Left ventricle myocardium inferior (tissue), 1 donor: ENCODE measurements at places on chromosomes 2 and 18.

DNA sequence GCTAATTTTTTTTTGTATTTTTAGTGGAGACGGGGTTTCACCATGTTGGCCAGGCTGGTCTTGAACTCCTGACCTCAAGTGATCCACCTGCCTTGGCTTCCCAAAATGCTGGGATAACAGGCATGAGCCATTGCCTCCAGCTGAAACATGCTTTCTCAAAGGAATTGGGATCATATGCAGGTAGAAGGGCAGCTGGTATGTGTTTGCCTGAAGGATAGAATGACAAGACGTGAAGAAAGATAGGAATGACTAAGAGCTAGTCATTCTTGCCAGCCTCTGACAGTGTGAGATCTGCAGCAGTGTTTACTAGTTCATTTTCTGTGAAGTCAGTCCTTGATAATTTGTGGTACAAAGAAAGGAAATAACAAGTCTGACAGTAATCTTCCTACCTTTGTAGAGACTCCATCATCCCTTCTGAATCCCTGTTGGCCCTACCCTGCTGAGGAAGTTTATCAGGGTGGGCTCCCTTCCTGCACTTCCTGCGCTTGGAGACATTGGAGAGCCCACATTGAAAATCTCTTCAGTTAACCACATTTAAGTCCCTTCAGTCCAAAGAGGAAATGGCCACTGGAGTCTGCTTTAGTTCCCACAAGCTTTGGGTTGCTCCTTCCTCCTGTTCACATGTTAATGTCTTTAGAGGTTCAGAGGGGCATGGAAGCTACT lies 14.7 kb downstream of the CFLAR start:
- no peak for DNase-seq

- DNase-seq: no peak
Observed at GRCh38 chr2:28726177-28726576, 25.5 kb upstream of the PPP1CB start.

- no peak for DNase-seq
Observed at GRCh38 chr2:69694894-69695849, 46.8 kb upstream of the ANXA4 start.

DNA sequence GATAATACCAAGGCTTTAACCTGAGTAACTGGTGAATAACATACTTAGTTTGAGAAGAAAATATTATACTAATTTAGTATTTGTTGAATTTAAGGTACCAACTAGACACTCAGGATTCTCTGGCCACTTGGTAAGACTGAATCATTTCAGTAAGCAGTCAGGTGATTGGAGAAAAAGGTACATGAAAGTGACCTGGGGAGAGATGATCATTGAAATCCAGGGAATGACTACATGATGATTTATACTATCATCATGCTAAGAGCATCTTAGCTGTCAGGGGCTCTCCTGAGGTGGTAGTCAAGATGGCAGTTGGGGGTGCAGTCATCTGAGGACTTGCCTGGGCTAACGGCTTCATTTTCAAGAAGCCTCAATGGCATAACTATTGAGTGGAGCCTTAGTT lies 571.2 kb upstream of the ACVR2A start:
- DNase-seq: no peak

DNA sequence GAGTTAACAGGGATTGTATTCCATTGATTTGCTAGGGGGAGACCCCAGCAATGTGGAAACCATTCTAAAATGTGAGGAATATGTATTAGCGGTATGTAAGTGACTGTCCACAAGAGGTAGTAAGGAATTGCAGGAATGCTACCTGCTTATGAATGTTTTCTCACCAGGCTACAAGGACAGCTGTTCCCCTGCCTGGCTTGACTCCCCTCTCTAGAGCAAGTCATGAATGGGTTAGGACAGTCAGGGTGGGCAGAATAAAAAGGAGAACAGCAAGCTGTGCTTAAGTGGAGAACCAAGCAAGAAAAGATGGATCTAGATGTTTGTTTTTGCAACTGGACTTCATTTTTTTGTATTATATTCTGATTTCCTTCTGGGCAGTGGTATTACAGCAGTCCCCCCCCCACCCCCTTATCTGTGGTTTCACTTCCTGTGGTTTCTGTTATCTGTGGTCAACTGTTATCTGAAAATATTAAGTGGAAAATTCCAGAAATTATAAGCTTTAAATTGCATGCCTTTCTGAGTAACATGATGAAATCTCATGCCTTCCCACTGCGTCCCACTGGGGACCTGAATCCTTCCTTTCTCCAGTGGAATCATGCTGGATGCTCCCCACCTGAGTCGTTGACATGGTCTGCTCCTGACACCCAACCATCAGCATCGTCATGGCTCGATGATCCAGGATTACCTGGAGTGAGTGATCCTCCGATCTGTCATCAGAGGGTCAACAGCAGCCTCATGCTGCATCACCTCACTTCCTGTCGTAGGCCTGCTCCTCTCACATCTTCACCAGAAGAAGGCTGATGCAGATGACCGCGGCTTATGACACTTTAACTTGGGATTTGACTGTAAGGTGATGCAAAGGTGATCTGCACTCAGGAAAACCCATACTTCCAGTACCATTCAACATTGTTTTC lies 52.2 kb downstream of the VAPA start:
- DNase-seq: no peak

GRCh38 chr2:241065355-241065803 lies 36.7 kb downstream of the MTERF4 start:
- no peak for DNase-seq

DNA sequence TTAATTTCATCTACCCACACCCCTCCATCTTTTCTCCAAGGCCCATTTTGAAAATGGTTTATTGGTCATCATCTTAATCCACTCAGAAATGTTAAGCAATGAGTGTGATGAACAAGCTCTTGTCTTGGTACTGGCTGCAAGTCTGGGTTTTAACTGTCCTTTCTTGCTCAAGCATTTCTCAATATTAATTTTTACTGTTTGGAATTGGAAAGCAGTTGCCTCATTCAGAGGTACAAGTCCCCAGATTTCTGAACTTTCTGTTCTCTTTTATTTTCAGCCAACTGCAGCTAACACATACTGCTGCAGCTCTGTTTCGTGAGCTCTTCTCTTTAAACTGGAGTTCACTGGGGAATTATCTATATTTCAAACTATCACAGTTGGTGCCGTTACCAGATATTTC lies 99.4 kb upstream of the TEX51 start:
- no peak for DNase-seq

GRCh38 chr18:22828171-22828570 lies 105.0 kb upstream of the RBBP8 start:
- DNase-seq: no peak

- DNase-seq: no peak
Observed at GRCh38 chr2:149658553-149658952, 71.0 kb upstream of the MMADHC start.

DNA sequence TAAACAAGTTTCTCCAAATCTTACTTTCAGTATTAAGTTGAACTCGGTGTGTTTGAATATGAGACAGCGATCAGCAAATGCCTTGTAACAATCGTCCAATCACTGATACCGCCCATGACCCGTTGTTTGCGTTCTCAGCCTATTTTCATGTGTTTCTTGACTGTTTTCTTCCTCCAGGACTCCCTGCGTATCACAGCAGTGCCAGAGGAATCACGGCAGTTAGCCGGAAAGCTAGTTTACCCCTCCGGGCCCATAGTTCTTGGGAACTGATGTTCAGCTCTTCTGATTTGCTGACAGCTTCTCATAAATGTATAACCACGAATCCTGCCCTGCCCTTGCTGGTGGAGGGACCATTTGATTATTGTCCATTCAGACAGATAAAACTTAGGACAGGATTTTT lies 42.2 kb upstream of the TPO start:
- DNase-seq: no peak

DNA sequence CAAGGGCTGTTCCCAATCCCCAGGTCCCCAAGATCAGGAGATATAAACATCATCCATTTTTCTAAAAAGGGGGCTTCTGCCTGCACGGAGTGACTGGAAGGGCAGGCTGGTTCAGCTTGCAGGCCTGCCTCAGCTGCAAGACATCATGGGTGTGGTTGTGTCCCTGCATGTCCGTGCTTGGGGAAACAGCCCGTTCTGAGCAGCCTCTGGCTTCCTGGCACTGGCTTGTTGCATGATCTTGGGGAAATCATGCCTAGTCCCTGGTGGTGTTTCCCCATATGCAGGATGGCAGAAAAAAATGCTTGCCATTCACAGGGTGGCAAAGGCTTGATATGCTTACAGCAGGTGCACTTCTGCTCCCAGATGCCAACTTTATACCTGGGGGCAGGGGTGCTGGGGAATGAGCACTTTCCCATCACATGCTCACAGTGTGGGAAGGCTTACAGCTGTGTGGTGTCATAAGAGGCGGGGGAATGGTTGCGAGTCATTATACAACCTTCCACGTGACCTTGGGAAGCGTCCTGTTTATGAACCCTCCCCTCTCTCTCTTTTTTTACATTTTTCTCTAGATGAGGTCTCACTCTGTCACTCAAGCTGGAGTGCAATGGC lies 7.2 kb downstream of the PCARE start:
- no peak for DNase-seq

- no peak for DNase-seq
Observed at GRCh38 chr2:64262071-64262470, 117.9 kb upstream of the PELI1 start.

DNA sequence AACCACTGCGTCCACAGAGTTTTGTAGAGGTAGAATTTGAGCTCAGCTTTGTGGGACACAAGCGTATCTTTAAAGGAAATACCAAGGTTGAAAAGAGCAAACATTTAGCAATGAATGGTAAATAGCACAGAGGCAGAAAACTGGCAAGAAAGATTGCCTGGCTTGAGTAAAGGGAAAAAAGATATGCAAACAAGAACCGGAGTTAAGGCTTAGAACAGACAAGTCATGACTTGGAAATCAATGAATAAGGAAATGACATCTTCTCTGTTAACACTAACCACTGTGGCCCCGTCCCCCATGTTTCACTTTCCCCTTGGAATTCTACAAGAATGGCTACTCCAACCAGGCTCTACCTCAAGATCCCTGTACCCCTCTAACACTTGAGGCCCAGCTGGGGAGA lies 3.8 kb downstream of the STAM2 start:
- DNase-seq: no peak

GRCh38 chr2:150165442-150165841 lies 322.0 kb downstream of the RND3 start:
- DNase-seq: no peak

- no peak for DNase-seq
Observed at GRCh38 chr2:30626397-30626796, 179.4 kb downstream of the LCLAT1 start.

DNA sequence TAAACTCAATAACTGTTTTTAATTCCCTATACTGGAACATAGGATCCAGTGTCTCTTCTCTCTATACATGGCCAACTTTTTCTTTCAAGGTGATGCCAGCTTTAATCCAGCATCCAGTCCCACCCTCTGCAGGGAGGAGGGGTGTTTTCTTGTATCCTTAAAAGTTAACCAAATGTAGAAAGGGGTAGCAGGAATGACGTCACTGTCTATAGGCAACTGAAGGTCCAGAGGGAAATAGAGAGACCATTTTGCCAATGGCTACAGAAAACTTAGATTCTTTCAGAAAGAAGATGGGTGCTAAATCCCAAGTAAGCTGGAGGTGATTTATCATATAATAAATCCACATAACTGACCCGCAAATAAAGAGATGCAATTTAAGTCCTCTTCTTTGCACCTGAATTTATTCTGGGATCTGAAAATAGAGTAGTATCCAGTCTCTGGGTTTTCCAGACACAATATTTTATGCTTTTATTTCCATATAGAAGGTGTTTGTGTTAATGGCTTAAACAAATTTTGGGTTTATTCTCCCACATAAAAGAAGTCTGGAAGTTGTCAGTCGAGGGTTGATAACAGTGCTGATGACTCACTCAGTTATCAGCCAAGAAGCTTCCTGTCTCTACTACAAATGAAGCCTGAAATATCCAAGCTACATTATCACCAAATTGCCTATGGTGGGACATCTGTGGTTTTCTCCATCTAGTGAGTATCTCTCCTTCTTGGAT lies 5.7 kb upstream of the DNER start:
- no peak for DNase-seq

DNA sequence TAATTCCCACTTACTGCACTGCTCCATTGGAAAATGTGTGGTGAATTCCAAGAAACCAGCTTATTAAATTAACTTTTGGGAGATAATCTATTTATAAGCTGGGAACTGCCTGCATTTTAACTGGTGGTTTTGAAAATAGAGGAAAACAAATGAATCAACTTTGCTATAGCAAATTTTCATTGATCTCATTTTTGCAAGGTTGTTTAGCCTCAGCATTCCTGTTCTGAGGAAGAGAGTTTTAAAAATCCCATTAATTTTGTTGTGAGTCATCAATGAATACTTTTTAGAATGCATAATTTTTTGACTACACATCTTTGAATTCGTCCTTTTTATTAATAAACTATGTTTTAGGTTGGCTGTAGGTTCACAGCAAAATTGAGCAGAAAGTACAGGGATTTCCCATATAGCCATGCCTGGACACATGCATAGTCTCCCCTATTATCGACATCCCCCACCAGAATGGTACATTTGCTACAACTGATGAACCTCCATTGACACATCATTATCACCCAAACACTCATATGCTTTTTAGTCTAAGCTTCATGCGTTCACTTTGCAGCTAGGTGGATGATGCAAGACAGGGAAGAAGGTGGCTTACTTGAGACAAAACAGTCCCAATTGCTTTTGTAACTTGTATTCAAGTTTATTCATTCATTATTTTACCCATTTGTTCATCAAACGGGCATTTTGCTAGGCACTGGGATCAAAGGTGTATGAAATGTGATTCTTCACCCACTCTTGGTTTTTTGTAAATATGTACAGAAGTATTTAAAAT lies 106.9 kb downstream of the ZNF521 start:
- no peak for DNase-seq

DNA sequence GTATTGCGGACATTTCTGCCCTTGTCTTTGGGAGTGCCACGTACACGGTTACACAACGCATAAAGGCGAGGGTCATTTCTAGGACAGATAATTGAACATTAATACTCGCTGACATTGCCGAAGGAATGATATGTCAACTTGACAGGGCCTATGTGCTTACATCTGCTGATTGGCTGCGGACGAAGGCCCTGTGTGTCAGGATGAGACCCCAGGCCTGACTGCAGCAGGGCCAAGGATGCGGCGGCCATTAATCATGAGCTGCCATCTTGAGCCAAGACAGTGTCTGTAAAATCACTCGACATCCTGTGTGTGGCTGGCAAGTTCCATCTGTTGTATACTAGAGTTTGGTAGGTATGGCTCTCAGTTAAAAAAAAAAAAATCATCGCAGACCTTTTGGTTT lies 96.6 kb downstream of the MEIS1 start:
- DNase-seq: no peak

- DNase-seq: no peak
Observed at GRCh38 chr2:222108957-222109585, 189.7 kb downstream of the PAX3 start.

DNA sequence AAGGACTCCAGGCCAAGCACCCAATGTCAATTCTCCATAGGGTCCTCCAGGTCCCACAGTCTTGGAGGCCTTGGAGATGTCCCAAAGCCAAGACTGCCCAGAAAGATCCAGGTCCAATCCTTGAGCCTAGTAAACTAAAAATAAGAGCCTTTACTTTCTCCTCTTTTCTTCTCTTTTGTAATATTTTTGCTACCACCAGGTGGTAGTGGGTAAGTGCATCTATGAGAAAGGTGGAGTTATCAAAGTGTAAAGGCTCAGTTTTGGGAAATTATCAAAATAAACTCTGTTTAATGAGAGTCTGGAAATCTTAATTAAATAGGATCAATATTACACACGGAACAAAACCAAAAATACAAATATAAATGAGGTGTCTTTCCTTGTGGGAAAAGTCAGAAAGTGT lies 276.4 kb downstream of the ALK start:
- no peak for DNase-seq
